GM12878 (cell line): ENCODE measurements at places on chromosomes 11 and 22. TPM values are rescaled to one million over a fixed set of nuclear protein-coding genes. Genes with fewer than 3 reads are reported as not detected.

The PHLDB1 gene
- total RNA-seq: 0.23 and 0.27 TPM in 2 replicates

DNA sequence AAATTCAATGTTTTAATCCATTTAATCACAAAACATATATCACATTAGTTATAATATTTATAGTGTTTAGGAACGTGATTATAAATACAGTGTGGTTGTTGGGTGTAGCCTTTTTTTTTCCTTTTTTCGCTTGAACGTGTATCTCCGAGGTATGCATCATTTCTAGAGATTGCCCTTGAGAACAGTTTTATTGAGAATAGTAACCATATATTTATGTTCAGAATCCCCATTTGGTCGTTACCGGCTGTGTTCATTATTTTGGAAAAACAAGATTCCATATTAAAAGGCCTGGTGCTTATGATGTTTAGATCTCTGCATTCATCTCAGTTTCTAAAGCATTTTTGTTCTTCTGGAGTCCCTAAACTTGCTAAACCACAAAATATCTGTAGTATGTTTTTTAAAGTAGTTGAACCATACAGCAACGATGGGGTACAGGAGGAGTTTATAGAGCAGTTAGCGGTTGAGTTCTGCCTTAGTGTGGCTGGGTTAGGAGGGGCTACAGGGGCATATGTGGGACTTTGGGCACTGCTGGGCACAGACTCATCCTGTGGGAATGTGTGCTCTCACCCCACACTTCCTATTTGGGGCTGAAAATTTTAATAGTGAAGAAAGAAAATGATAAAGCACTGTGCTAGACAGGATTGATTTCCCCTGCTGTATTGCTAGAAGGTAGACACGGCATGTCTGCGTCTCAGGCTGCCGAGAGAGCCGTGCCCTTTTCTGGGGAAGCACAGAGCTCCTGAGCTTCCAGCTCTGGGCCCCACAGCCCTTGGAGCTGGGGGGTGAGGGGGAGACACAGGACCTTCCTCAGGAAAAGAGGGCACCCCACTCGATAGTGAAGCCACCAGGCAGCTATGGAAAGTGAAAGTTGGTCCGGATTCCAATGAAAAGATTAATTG lies 81.5 kb upstream of the PPARA start:
- no peak for DNase-seq

- DNase-seq: no peak
Measured at GRCh38 chr11:122785031-122785541, 53.2 kb upstream of the CRTAM start.

The PHOX2A gene
- total RNA-seq: not detected in 2 replicates

DNA sequence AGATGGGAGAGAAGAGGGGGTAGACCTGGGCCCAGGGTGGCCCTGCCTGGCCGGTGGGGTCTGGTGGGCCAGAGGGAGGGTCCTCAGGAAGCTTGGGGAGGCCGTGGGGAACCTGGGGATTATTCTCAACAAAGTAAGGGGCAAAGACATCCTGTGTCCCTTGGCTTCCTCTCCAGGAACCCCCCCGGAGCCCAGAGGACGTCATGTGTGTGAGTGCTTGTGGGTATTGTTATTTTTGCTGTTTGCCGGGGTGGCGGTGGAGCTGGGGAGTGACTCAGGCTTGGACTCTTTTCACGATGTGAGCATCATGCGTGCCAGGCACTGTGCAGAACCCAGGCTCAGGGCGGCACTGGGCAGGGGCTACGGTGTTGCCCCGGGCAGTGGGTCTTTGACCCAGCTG lies 982 bp upstream of the SHANK3 start:
- no peak for DNase-seq

DNA sequence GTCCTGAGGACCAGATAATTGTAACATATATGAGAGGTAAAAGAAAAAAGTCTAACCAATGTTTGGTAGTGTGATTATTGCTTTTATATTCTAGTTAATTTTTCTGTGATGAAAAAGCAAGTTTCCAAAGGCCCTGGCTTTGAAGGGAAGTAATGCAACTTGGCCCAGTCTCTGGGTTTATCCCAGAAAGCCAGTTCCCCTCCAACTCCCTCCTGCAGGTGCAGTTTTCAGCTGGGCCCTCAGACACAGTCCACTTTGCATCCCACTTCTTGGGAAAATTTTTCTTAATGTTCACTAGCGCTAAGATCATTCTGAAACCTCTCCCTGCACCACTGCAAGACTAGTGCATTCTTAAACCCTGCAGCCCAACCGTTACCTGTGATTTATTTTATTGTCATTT lies 586.8 kb downstream of the NTM start:
- DNase-seq: no peak

The PARVA gene
- total RNA-seq: 0.21 and 0.44 TPM in 2 replicates

- DNase-seq: no peak
Measured at GRCh38 chr22:21710156-21710555, 25.4 kb downstream of the YPEL1 start.

DNA sequence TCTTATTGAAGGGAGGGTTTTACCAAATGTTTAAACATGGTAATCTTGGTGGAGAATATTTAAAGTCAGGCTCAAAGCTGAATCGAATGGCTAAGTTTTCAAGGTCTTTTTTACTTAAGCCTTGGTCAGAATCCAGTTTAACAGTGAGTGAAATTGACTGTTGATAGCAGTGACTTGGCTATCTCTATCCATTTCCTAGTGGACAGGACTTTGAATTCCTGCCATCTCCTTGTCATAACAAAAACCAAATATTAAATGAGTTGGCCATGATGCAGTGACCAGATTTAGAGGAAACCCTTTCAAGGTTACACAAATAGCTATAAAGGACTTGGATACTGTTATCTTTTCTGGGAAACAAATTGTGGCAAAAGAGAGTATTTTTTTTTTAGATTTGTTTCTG lies 92.0 kb downstream of the JRKL start:
- DNase-seq: no peak

The MMP11 gene
- 0.41 and 0.48 TPM in 2 replicates for total RNA-seq

The SCGB1C1 gene
- not detected in 2 replicates for total RNA-seq

The ADM2 gene
- total RNA-seq: 0.31 and 0.48 TPM in 2 replicates

GRCh38 chr11:128949791-128950454 lies 7.3 kb upstream of the TP53AIP1 start:
- DNase-seq: no peak

DNA sequence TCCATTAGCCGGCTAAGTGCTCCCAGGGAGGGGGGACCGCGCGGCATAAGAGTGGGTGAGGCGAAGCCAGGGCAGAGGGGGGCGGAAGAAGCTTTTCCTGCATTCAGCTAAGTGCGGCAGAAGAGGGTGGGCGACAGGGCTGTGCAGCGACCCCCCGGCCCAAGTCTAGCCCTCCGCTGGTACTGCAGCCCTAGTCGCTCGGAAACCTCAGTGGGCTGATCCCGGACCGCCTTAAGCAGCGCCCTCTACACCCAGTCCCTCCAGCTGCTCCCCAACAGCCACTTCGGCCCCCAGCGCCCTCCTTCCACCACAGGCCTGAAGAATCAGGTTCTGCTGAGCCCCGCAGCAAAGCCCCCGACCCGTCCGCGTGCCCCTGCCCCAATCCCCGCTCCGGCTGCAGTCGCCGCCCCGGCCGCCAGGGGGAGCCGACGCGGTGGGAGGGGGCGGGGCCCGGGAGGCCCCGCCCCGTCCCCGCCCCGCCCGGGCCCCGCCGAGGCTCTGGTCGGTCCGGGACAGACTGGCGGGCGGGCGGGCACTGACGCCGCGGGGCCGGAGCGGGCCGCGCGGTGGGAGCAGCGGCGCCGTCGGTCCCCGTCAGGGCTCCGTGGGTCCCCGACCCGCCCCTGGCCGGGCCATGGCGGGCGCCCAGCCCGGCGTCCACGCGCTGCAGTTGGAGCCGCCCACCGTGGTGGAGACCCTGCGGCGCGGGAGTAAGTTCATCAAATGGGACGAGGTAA lies at the start of gene PLCB3:
PLCB3 (plus strand) TSS at position 515 of the 737 bp plus-strand sequence; CDS start at position 635, 120 bp downstream.
- DNase-seq: no peak

The WNT11 gene
- not detected in 2 replicates for total RNA-seq

The MS4A7 gene
- total RNA-seq: 2.3 and 3.3 TPM in 2 replicates

- DNase-seq: no peak
Measured at GRCh38 chr22:24938741-24939341, 7.7 kb downstream of the LHFPL7 start.

The DENND6B gene
- 11.2 TPM in 2 replicates for total RNA-seq

GRCh38 chr11:126523441-126524205 lies 168.1 kb downstream of the ST3GAL4 start:
- no peak for DNase-seq
